Stimulated activated CD8-positive, alpha-beta memory T cell treated with anti-CD3 and anti-CD28 coated beads, Interleukin-7, amount 100 ng/mL, for 48 hours (primary cell): ENCODE measurements at places on chromosomes 13 and 19.

GRCh38 chr13:106558527-106558926 is 9.4 kb downstream of the ARGLU1 start:
- no peak for DNase-seq

DNA sequence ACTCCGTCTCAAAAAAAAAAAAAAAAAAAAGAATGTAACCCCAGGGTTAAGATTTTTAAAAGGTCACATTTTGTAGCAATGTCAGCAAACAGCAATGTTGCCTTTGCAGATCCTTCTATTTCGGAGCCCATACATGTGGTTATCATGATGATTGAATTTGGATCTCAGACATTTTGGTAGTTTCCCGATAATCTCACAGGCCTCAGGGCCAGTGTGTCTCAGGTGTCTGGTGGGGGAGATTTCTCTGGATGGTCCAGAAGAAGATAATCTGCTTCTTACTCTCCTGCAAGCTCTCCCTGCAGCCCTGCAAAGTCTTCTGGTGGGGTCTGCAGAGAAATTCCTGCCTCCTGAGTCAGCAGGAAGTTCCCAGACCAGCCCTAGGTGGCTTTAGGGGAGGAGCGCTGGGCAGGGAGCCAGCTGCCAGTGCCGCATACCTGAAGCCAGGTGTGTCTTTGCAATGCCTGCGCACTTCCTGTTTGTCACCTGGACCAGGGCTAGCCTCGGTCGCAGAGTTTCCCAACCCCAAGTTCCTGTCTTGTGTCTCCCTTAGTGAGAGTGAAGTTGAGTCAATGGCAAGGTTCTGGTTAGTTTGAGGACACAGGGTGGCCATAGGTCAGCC is 1.4 kb downstream of the SH2D3A start:
- DNase-seq, result no peak

GRCh38 chr19:29833614-29834261 is 21.9 kb downstream of the CCNE1 start:
- no peak for DNase-seq

GRCh38 chr19:47445937-47446402 is 25.7 kb downstream of the SLC8A2 start:
- DNase-seq, result no peak

DNA sequence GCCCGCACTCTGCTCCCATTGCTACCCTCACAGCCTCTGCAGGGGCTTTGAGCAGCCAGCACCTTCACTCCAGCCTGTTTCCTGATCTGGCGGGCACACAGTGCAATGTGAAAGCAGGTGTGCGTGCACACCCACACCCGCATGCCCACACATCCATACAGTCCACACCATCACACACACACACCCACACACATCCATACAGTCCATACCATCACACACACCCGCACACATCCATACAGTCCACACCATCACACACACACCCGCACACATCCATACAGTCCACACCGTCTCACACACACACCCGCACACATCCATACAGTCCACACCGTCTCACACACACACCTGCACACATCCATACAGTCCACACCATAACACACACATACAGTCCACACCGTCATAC is 28.0 kb downstream of the PIAS4 start:
- no peak for DNase-seq

DNA sequence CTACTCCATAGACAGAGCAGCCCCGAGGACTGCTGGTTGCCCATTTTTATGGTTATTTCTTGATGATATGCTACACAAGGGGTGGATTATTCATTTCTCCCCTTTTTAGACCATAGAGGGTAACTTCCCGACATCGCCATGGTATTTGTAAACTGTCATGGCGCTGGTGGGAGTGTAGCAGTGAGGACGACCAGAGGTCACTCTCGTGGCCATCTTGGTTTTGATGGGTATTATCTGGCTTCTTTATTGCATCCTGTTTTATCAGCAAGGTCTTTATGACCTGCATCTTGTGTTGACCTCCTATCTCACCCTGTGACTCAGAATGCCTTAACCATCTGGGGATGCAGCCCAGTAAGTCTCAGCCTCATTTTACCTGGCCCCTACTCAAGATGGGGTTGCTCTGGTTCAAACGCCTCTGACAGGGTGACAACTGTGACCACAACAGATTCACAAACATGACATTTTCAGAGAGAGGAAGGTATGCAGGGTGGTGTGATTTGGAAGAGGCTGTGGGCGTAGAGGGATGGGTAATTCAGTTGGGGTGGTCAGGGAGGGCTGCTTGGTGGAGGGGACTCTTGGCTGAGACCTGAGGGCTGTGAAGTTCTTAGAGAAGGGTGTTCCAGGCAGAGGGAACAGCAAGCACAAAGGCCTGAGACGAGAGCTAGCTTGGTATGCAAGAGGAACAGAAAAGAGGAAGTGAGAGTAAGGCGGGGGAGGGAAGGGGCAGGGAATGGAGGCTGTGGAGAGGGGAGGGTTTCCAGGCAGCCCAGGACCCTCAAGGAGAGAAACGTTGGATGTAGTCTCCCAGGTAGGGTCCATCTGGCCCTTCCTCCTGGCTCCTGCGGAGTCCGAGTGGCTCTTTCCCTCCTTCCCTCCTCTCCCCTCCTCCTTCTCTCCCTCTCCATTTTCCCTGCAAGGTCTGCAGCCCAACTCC is 23.5 kb downstream of the FAM187B start:
- DNase-seq, result no peak

DNA sequence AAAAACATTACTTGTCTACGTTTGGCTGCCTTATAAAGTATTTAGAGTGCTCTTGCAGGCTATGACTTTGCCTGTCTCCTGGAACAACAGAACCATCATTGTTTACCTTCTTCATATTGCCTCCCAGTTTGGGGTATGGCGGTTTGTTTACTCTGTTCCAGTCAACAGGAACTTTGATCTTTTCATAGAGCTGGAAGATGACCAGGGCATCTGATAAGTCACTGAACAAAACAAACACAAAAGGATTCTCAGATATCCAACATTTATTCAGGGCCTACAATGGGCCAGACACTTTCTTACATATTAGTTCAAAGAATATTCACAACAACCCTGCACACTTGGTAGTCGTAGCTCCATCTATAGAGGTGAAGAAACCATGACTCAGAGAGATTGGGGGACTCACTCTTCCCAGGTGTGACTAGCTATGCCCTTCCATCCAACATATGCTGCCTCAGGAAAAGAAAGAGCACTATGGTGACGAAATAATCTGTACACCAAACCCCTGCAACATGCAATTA is 38.4 kb upstream of the CPB2 start:
- no peak for DNase-seq

- DNase-seq, result no peak
These were observed 13.2 kb downstream of the EHD2 start for GRCh38 chr19:47726467-47726866.

- no peak for DNase-seq
These were observed 1117.2 kb upstream of the MIR17HG start for GRCh38 chr13:90230311-90230710.

DNA sequence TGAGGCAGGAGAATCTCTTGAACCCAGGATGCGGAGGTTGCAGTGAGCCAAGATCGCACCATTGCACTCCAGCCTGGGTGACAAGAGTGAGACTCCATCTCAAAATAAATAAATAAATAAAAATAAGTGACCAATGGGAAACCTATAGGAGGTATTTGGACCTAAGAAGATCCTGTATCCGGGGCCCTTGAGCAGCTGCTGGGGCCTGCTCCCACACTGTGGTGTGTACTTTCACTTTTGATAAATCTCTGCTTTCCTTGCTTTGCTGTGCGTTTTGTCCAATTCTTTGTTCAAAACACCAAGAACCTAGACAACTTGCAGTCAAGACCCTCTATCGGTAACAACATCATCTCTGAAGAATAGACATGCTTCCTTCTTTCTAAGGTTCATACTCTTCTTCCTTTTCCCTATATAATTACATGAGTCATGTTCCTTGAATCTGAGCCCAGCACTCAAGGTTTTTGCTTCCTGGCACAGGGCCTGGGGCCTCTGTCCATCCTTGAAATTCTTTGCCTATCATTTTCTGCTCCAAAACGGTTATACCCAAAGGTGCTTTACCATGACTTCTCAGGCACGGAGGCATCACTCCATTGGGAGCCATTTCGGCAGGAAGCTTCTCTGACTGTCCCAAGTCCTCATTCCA is 14.2 kb upstream of the PNMA8C start:
- no peak for DNase-seq

DNA sequence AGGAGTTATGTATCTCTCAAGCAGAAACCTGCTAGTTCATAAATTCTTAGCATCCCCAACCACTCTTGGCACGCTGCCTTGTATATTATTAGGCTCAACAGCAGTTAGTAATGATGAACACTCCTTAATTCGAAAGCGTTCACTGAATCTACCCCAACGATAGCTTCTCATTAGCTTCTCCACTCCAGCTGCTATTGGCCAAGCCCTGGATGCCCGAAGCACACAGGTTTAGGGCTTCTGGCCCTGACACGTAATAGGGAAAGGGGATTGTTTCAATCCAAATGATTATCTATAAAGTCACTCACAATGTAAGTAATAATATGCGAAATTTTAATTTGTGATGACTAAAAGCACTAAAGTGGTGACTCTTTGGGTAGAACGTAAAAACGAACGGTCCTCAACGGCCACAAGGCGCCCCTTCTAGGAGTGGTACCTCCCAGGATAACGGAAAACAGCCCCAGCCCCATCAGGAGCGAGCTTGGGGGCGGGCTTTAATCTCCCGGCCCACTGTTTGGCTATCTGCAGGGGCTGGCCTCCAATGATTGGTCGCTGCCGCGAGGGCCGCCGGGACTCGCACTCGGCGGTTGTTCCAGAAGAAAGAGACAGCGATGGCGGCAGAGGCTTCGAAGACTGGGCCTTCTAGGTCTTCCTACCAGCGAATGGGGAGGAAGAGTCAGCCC is at the start of gene RNF17:
RNF17 (plus strand) TSS at position 574 of the 680 bp plus-strand sequence; CDS start at position 609, 35 bp downstream.
- DNase-seq, result no peak

- DNase-seq, result no peak
These were observed 66.8 kb downstream of the TUBGCP3 start for GRCh38 chr13:112521073-112521685.

GRCh38 chr13:71090990-71091389 is 776.0 kb downstream of the DACH1 start:
- no peak for DNase-seq

- no peak for DNase-seq
These were observed 140 bp downstream of the PLEKHJ1 start for GRCh38 chr19:2236064-2236313.

GRCh38 chr13:87998081-87998480 is 326.9 kb downstream of the SLITRK5 start:
- DNase-seq, result no peak

GRCh38 chr13:75391432-75392100 is 90.4 kb downstream of the TBC1D4 start:
- no peak for DNase-seq

DNA sequence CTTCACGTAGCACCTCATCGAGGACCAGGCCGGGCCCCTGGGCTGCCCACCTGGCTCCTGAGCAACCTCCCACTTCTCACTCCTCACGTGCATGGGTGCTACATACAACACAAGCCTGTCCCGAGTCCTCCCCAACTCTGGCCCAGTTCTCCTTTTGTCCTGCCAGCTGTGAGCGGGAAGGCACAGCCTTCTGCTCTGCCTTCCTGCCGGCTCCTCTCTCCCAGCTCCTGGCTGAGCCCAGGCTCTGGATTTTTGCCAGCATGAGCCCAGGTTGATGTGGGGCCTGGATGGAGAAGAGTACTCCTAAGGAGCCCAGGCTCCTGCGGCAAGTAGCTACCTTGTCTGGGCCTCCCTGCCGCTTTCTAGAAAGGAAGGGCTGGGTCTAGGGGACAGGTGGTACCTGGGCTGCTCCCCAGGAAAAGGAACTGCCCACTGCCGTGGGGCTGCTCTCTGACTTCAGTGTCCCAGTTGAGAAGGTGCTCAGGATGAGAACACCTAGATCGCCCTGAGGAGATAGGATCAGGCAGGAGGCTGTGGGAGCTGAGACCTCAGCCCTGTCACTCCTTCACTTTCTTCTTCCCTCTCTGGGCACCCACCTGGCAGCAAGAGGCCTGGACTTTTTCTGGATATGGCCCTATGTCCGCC is 23.6 kb downstream of the LYL1 start:
- DNase-seq, result no peak

- DNase-seq, result no peak
These were observed 220.3 kb downstream of the DNAJC15 start for GRCh38 chr13:43243711-43244110.

- DNase-seq, result no peak
These were observed 639.0 kb upstream of the PRR20A start for GRCh38 chr13:56501750-56502149.

DNA sequence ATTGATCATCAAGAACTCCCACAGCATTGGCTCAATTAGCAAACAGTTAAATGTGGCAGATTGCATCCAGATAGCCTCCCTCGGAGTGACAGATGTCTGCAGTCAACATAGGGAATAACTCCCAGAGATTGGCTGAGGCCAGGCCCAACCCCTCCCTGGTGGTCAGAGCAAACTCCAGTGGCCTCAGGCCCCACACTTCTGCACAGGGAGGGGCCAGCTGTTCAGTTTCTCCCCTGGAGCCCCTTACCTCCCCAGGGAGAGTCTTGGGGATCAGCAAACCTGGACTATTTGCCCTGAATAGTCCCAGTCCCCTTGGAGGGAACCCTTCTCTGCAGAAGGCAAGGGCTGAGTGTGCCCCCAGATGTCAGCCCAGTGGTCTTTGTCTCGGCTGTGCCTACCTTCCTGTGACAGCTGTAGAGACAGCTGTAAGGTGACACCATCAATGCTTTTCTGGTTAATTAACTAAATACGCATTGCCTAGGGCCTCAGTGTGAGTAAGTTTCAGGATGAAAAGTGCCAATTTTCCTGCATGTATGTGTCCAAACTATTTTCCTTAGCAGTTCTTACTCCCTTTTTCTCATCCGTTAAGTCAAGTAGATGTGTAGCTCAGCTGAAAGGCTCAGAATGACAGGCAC is 102.7 kb upstream of the UQCRFS1 start:
- no peak for DNase-seq

- no peak for DNase-seq
These were observed 18.0 kb downstream of the RAB3D start for GRCh38 chr19:11321191-11322126.

GRCh38 chr13:112928020-112928971 is 40.7 kb upstream of the MCF2L start:
- DNase-seq, result no peak

DNA sequence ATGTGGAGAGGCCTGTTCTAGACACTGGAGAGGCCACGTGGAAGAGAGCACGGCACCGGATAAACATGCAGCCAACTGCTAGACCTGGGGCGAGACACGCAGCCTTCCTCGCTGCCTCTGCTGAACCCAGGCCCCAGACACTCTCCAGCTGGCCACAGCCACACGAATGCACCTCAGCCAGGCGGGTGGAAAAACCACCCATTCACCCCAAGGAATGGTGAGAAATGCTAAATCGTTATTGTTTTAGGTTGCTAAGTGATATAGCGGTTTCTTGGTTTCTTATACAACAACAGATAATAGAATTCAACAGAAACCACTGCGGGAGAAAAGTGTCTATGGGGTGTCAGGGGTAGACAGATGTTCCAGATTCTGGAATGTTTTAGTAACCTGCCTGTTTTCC is 52.5 kb downstream of the STK24 start:
- no peak for DNase-seq
